Mesenteric fat pad (tissue), 1 donor: ENCODE measurements at places on chromosomes 6 and 20. TPM values are rescaled to one million over a fixed set of nuclear protein-coding genes. Genes with fewer than 3 reads are reported as not detected.

Gene CRISP2
- not detected for total RNA-seq

Gene EDN1
- total RNA-seq: 7.5 TPM

Gene FAM209B
- 0.51 TPM for total RNA-seq

Gene TTI1
- 10.9 TPM for total RNA-seq

Gene C6orf15
- total RNA-seq: not detected

Gene CABLES2
- 2.3 TPM for total RNA-seq

Gene NDUFAF4
- total RNA-seq: 49.3 TPM
